Thoracic aorta (tissue), 2 donors: ENCODE measurements at places on chromosomes 2 and 18.

DNA sequence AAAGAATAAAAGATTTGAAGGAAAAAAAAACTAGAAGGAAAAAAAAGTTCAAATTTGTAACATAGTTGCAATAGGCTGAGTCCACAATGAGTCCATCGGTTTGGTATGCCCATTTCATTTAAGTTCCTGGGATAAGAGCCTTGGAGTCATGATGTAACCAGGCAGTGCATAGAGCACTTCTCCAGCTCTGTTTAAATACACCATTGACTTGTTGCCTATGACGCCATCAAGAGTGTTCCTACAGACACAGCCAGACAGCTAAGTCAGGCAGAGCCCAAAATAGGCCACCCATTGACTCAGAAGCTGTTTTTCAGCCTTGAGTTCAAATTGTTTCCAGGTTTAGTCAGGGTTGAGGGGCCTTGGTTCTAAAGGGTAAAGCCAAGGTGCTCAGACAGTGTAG is 44.9 kb downstream of the SOCS6 start:
- peak; percentile 11 for DNase-seq

DNA sequence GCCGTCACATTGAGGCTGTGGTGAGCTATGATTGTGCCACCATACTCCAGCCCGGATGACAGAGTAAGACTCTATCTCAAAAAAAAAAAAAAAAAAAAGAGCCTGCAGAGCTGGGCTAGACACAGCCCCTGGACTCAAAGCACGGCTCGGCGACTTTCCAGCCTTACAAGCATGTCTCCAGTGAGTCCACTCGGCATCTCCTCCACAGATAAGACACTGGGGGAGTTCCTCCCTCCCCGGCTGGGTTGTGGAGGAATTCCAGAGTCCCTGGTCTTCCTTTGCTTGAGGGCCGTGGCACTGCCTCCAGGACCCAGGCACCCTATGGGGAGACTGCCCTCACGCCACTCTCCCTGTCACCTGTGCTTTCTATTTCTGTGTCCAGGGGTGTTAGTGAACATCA is 30.9 kb upstream of the RPL31 start:
- DNase-seq: no peak

DNA sequence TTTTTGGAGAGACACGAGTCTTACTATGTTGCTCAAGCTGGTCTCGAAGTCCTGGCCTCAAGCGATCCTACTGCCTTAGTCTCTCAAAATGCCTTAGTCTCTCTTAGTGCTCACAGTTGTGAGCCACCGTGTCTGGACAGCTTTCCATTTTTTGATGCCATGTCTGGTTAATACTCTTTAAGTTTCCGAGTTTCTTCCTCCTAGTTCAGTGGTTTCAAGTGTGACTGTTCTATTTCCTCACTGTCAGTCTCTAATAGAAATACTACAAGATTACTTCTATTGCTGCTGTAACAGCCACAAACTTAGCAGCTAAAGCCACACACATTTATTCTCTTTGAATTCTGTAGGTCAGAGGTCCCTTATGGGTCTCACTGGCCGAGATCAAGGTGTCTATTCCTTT is 125.1 kb upstream of the MGAT5 start:
- DNase-seq: no peak

DNA sequence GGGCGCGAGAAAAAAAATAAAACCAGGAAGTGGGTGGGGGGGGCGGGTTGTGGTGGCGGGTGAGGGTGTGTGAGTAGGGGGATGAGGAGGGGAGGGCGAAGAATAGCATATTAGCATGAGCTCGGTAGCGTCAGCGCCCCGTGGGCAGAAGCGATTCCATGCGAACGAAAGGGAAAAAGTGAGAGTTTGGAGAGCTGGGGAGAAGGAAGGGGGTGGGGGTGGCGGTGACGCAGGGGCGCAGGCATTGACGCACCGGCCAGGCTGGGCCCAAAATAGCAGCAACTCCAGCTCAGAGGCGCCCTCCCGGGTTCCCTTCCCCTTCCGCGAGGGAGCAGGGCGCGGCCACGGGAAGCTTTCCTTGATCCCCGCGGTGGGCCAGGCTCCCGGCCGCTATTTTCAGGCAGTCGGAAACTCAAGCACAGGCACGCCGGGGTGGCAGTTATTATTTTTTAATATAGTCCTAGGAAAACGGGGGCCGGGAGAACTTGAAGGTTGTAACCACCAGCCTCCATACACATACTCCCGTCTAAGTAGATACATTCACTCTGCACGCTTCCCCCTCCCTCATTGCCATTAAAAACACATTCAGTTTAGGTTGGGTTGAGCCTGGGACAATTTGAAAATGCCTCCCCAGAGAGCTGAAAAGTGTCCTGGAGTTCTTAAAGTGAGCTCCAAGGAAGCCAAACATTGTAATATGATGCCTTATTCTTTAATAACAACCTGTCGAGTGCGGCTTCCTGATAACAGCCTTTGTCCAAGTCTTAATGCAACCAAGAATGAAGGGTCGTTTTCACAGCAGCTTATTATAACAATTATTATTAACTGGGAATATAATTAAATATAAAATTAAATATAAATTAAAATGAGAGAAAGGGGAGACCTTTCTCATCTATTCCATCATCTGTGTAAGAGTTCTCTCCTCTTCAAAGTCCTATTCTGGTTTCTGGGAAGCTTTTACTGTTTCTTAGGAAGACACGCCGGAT is 2.3 kb upstream of the NR4A2 start:
- peak; percentile 74 for DNase-seq

GRCh38 chr2:107062173-107062572 is 176.2 kb upstream of the ST6GAL2 start:
- no peak for DNase-seq

DNA sequence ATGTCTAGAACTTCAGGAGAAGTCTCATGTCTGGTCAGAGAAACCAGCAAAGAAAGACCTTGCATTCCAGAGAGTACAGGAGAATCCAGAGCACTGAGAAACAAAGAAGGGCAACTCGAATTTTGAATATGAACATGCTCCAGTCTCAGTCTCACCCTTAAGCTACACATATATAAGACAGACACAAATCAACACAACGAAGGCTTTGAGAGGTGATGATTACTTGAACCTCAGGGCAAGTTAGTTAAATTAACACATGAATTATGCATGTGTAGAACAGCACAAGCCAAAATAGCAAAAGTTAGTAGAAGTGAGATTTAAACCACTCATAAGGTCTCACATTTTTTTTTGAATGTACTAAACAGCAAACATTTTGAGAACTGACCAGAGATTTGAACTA is 29.0 kb upstream of the DOK6 start:
- no peak for DNase-seq

DNA sequence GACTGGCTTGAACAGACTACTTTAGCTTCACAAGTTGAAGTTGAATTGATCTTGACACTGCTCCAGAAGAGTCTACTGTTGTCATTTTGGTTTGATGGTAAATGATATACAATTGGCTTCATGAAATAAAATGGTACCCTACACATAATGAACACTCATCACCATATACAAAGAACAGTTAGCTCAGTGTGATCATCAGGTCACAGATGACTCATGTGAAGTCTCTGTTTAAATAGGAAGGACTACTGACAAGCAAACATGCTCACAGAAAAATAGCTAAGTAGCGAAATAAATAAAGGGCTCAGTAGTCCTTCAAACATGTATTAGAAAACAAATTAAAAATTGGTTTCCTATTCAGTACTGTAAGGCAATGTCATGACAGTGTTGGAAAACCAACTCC is 96.2 kb downstream of the MEIS1 start:
- DNase-seq: no peak

DNA sequence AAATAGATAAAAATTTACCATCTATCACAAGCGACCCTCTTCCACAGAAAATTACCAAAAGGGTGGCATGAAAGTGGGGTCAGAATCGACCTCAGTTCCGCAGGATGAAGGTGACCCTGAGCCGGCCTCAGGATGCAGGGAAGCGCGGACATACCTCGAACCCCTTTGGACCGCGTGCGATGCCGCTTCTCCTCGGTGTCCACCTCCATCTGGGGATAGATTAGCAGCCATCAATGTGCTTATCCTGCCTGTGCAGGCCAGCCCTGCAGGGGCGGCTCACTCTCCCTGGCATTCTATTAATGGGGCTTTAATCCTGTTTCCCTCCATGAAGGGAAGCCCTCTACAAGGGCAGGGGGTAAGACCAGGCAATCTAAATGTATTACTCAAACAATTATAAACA is 235.3 kb upstream of the PXDN start:
- no peak for DNase-seq

DNA sequence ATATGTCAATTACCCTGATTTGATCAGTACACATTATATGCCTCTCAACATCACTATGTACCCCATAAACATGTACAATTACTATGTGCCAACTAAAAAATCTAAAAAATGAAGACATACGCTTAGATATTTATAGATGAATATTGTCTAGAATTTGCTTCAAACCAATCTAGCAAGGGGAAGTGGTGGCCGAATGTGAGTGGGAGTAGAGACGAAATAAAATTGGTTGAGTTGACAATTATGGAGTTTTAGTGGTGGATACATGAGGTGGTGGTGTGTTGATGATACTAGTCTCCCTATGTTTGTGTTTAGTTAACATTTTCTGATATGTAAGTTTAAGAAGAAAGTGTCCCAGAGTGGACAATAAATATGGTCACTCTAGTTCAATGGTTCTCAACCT is 49.0 kb downstream of the SDC1 start:
- DNase-seq: no peak

GRCh38 chr2:72962911-72963310 is 45.6 kb downstream of the EMX1 start:
- DNase-seq: no peak

DNA sequence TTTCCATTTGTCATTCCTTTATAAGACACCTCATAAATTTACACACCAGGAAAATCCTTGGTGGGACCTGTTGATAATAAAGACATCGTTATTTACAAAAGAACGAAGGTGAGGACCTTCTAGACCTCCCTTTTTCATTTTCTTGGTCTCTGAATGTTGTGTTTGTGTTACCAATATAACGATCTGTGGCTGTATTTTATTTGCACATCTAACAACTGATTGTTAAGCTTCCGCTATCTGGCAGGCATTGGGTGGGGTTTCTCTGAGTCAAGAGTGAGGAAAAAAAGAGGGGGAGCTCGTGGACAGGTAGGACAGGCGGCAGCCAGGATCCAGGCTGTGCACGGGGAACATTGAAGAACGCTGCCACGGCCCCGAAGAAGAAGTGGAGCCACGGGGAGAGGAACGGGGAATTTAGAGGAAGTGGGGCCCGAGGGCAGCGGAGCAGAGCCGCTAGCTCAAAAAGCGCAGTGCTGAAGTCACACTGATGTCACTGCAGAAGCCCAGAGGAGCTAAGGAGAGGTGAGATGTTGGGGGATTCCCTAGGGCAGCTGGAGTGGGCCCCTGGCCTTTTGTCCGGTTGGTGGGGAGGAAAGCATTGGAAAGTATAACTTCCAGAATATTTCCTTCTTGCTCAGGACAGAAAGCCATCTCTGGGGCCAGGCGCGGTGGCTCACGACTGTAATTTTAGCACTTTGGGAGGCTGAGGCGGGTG is 20.9 kb upstream of the DNMT3A start:
- no peak for DNase-seq

DNA sequence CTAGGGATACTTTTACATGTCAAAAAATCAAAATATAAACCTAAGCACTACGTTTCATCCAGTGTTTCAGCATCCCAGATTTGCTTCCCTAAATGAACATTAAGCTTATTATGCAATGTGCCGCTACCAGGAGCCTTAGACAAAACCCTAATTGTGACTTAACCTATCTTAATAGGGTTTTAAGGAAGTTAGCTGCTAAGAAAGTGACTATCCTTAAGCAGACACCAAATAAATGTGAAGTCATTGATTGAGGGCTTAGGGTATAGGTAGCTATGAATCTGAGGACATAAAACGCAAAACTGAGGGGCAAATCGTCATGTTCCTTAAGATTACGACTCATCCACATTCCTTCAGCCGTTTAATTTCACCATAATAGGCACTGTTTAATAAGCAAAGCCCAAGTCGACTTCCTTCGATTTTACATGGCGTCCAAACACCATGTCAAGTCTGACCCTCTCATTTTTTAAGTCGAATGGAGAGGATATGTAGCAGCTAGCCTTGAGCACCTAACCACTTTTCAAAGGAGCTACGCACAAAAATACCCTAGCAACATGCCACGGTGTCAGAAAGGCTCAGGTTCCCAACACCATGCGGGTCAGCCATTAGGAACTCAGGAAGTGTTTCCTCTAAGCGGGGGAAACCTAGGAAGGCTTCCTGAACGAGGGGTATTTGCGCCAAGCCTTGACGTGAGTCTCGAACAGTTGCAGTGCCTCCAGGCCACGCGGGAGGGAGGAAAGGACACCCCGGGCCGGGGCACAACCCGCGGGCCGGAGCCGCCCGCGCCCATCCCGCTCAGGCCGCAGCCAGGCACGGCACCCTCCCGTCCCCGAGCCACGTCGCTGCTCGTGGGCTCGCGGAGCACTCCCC is 1.0 kb downstream of the HDLBP start:
- no peak for DNase-seq

DNA sequence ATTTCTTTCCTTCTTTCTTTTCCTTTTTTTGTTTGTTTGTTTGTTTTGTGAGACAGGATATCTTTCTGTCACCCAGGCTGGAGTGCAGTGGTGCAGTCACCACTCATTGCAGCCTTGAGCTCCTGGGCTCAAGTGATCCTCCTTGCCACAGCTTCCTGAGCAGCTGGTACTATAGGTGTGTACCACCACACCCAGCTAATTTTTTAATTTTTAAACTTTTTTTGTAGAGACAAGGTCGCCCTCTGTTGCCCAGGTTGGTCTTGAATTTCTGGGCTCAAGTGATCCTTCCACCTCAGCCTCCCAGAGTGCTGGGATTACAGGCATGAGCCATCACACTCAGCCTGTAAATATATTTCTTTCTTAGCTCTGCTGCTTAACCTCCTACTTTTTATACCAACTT is 83.4 kb upstream of the CYP20A1 start:
- DNase-seq: no peak

GRCh38 chr2:25032094-25032493 is 9.8 kb upstream of the EFR3B start:
- DNase-seq: no peak

DNA sequence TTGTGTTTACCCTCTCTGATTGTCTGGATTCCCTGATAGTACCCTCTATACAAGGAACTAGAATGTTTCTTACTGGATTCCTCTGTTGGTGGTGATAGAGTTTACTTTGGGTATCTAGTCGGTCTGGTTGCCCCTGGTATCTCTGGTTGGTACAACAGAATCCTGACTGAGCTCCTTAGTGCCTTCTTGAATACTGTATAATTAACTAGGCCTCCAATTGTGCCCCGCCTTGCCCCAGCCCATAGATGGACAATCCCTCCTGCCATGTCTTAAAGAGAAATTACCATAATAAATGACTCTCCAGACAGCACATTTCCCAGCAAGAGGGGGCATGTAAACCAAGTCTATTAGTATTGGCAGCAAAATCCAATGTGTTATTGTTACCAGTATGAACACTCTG is 2.3 kb downstream of the SCN1A start:
- DNase-seq: no peak

DNA sequence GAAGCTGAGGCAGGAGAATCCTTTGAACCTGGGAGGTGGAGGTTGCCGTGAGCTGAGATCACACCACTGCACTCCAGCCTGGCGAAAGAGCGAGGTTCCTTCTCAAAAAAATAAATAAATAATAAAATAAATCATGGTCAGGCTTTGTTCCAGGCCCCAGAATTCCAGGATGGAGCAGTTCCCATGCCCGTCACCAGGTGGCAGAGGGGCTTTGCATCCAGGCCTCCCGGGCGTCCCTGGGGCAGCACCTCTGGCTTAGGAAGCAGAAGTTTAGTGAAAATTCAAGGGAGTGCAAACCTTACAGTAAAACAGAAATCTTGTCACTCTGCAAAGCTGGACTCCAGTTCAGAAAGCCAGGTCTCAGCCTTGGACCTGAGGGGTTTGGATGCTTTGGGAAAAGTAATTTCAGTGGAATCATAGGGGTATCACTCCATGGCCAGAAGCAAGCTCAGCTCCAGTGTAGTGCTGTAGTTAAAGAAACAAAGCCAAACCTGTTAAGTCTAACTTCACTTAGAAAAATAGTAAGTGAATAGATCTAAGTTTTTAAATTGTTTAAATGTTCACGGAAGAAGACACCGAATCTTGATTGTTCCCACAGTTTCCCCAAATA is 512.7 kb downstream of the CMPK2 start:
- no peak for DNase-seq
